ENCODE measurements at places on chromosomes 6 and 20. TPM values are rescaled to one million over a fixed set of nuclear protein-coding genes. Genes with fewer than 3 reads are reported as not detected.

The SLC22A7 gene
- total RNA-seq: not detected

DNA sequence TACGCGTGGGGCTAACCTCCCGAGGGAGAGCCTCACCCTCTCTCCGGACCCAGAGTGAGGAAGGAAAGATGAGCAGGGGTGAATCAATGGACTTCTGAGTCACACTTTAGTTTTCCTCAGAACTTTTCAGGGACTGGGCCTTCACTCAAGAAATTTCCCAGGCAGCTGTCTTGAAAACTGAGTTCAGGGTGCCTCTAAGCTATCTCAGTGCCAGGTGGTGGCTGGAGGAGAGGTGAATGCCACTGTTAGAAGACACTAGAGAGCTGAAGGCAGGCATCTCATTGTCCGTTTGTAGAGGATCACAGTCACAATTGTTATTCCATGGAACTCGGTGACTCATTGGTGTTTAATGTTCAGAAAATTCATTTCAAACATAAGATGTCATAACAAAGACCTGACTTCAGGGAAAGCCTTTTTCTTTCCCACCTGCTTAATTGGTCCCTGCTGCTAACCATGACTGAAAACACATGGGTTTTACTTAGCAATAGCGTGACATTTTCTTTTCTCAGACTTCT is 5.3 kb upstream of the SERPINB6 start:
- no peak for DNase-seq

GRCh38 chr20:51193066-51193772 is 170.3 kb upstream of the KCNG1 start:
- DNase-seq: no peak

- no peak for DNase-seq
Measured at GRCh38 chr20:45934046-45934585, 367 bp upstream of the PCIF1 start.

All from chondrocyte (in vitro differentiated cells).